ENCODE measurements at places on chromosomes 1 and 21.

- DNase-seq = no peak
Measured at GRCh38 chr1:12005488-12006166, 13.7 kb upstream of the MIIP start.

- DNase-seq = no peak
Measured at GRCh38 chr1:25795211-25795610, 4.8 kb upstream of the SELENON start.

DNA sequence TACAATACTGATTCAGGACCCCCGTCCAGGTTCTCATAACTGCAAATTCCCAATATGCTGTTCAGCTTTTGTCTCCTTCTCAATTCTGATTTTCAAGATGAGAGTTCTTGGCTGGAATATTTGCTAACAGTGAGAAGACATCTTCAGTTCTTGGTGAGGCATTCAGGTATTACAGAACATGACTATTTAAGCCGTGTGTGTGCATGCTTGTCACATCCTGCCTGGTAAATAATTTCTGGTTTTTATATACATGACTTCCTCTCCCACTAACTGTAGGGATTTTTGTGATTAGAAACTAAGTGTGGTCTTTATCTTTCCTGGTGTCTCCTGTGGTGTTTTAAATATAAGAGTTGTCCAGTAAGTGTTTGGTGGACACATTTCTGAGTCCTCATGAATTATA lies 10.2 kb upstream of the SLC19A2 start:
- no peak for DNase-seq

DNA sequence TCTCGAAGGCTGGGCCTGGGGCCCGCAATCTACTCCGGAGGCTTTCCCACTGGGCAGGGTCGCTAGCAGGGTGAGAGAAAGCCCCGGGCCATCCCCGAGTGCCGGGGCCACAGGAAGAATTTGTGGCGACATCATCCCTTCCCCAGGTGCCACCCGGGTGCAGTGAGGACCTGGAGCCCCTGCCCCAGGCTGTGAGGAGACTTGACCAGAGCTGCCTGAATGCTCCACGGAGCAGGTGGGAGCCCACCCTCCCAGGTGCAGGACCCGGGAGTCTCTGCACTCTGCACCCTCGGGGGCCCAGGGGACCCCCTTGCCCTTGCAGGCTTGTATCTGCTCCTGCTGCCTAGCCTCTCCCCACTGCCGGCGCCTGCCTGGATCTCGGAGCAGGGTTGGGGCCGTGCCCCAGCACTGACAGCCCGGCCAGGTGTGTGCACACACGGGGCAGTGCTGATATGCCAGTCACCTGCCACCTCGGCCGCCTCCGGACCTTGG lies 67.5 kb upstream of the RGS7 start:
- no peak for DNase-seq

DNA sequence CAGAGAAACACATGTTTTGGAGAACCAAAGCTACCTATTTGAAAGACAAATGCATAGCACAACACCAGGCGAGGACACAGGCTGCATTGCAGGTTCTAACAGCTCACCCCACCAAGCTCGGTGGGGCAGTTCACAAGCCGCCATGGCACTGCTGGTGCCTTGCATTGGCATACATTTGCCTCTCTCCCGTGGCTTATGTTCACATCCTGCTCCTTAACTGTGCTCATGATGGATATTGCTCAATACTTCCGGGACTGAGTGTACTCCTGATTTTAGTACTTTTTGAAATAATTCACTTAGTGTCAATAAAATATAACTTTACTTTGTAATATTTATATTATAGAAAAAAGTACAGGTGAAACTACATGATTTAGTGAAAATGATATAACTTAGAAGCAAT lies 1187.4 kb upstream of the NCAM2 start:
- no peak for DNase-seq

- DNase-seq = no peak
Measured at GRCh38 chr1:30609336-30609998, 113.9 kb downstream of the MATN1 start.

GRCh38 chr1:97634758-97635157 lies 286.1 kb downstream of the DPYD start:
- DNase-seq = no peak

DNA sequence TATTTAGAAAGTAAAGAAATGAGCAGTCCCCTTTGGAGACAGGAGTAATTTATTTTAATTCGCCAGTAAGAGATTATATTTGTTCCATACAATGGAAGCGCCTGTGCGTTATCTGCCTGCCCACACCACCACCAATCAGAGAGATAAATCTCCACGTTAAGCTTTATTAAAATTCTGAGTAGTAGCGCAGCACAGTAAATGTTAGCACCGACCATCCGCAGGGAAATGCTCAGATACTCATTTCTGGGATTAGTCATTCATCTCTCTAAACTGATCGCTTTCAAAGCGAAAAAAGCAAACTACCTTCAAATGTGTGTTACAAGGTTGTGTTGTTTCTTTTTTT lies 1.2 kb downstream of the ETS2 start:
- DNase-seq = no peak

GRCh38 chr1:180631194-180631765 lies 542 bp upstream of the XPR1 start:
- DNase-seq = no peak

GRCh38 chr1:223531742-223532341 lies 133.7 kb downstream of the CAPN8 start:
- no peak for DNase-seq

- no peak for DNase-seq
Measured at GRCh38 chr1:58626293-58626692, 49.2 kb upstream of the TACSTD2 start.

GRCh38 chr21:39484711-39485276 lies 33.0 kb downstream of the SH3BGR start:
- no peak for DNase-seq

DNA sequence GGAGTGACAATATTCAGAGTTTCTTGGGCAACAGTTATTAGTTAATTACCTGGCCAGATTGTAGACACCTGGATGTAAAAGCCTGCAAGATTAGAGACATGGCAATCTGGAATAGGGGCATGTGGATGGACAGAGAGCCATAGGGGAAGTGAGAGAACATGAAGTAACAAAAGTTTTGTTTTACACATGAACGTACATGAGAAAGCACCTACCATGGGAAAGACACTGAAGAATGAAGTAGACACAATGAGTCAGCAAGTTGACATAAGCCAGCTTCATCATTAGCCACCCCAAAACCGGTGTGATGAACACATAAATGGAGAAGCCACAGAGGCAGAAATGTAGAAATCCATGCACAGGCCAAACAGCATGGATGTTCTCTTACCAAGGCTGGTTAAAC lies 462.1 kb upstream of the C1orf87 start:
- no peak for DNase-seq

DNA sequence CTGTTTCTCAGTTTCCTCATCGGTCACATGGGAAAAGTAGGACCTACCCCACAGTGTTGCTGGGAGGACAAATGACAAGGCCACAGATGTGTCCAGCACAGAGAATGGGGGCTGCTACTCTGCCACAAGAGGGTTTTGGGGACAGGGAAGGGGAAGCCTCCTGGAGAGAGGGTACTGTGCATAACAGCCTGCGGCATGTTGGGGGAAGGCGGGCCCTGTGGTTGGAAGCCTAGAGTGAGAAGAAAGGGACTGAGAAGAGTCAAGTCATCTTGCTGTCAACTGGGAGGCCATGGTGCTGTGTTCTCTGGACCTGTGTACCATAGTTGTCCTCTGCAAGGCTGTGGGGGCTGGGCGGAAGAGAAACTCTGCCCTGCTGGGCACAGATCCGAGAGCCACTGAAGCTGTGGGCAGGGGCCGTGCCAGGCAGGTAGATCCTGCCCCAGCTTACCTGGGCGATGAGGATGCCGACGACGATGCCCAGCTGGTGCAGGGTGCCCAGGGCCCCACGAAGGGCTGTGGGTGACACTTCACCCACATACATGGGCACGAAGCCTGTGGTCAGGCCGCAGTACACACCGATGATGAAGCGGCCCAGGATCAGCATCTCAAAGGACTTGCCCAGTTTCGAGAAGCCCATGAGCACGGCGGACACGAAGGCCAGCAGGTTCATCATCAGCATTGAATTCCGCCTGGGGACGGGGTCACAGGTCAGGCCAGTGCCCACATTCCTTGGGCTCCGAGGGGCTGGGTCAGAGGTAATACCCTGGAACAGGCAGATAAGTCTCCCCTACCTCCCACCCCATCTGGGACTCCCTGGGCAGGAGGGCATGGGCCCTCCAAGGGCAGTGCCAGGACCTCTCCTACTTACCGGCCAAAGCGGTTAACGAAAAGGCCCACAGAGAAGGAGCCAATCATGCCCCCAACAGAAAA lies 28.2 kb downstream of the SLC2A1 start:
- DNase-seq = no peak

- no peak for DNase-seq
Measured at GRCh38 chr1:22281521-22282363, 138.8 kb upstream of the WNT4 start.

GRCh38 chr1:27332536-27333281 lies 9.1 kb upstream of the SYTL1 start:
- DNase-seq = peak; percentile 20

DNA sequence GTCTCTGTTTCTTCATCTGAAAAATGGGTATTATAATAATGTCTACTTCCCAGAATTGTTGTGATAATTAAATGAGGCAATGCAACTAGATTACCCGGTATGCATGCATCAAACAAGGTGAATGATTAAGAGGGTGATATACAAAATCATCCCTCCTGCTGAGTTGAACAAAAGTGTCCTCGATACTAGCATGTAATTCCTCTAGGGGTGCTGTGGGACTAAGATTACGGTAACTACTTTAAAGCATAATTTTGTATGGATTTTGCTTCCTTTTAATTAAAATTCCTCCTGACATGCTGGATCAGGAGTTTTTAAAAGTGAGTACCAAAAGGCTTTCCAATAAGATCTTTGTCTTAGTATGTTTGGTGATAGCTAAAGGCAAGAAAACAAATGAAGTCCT lies 98.7 kb upstream of the PRMT6 start:
- no peak for DNase-seq

GRCh38 chr1:184753608-184754475 lies 816 bp downstream of the EDEM3 start:
- peak; percentile 39 for DNase-seq

DNA sequence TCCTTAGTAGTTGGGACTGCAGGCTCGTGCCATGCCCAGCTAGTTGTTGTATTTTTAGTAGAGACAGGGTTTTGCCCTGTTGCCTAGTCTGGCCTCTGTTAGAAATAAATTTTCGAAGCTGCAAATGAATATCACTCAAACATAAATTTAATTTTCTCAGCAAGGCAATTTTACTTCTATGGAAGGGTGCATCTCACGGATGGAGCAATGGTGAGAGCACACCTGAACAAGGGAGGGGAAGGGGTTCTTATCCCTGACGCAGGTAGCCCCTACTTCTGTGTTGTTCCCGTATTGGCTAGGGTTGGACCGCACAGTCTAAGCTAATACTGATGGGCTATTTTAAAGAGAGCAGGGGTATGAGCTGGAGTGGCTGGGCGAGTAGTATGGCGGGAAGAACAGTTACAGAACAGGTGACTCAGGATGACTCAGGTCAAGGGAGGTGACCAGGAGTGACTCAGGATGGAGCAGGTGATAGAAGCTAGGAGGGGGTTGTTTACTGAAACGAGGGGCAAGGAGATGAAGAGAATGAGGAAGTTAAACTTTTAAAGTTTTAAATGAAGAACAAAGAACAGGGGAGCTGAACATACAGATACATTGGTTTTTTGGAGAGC lies 7.5 kb downstream of the MDM4 start:
- no peak for DNase-seq

DNA sequence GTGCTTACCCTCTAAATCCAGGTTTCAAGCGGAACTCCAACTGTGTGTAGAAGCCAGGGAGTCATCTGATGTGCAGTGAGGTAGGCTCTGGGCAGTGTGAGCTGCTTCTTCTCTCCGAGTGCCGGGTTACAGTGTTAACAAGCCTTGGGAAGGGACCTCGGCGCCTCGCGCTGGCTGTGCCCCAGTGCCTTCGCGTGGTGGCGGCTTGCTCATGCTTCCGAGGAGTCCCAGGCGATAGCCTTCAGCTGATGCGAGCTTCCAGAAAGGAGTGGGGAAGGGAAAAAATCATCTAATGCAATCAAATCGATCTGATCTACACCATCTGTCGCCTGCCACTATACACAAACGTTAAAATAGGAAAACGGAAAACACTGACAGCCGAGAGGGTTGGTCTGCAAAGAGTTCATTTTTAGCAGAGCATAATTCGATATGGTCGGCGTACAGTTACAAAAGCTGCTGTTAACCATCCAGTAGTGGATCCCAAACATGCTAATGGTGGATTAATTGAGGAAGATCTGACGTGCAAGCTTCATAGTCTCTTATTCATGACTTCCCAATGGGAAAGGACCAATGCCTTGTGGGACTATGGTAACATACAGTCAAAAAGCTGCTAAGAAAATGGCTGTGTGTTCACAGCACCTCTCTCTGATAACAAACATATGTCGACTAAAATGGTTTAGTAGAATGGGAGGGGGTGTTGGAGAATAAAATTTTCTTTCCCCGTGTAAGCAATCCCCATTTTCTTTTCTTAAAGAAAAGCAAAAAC lies 128.7 kb upstream of the DPYD start:
- no peak for DNase-seq

GRCh38 chr1:54475946-54476516 lies 69.8 kb upstream of the SSBP3 start:
- no peak for DNase-seq

- DNase-seq = no peak
Measured at GRCh38 chr1:230902349-230902923, 34.1 kb upstream of the C1orf198 start.

DNA sequence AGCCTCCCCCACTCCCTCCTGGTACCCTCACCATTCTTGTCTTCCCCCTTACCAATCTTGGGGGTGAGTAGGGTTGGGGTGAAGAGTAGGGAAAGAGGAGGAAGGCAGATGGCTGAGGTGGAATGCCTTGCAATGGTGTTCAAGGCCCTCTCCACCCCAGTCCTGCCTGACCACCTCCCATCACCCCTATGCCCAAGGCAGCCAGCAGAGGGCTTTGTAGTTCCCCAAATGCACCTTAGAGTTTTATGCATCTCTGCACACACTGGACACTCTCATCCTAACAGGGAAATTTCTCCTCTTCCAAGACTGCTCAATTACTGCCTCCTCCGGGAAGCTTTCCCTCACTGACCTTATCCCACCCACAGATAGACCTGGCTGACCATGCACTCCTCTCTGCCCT lies 15.4 kb downstream of the KIF17 start:
- DNase-seq = no peak

Measured in activated CD4-positive, CD25-positive, alpha-beta regulatory T cell (primary cell).